Activated naive CD8-positive, alpha-beta T cell treated with anti-CD3 and anti-CD28 coated beads, Interleukin-2, amount 10 ng/mL, durations not matched to agents 7 days and 5 days (primary cell): ENCODE measurements at places on chromosomes 6 and 20. TPM values are rescaled to one million over a fixed set of nuclear protein-coding genes. Genes with fewer than 3 reads are reported as not detected.

DNA sequence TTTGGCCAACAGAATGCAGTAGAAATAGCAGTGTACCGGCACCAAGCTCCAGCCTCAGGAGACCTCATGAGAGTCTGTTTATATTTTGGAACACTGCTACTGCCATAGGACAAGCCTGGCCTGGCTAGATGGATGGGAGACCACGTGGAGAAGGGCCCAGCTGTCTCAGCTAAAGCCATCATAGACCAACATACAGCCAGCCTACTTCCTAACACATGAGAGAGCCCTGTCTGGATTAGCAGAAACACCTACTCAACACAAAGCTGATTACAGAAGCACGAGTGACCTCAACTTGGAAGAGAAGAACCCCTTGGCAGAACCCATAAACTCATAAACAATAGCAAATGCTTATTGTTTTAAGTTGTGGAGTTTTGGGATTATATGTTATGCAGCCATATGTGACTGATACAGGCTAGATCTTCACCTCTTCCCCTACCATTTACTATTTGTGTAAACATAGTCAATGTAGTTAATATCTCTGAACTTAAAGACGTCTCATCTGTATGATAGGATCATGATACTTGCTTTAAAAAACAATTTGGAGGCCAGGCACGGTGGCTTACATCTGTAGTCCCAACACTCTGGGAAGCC, 199.4 kb upstream of the ZNF217 start:
- DNase-seq = no peak

GRCh38 chr6:165599121-165599520, 63.9 kb downstream of the PDE10A start:
- no peak for DNase-seq

- DNase-seq = no peak
Observed at GRCh38 chr6:85125526-85125925, 324.4 kb upstream of the NT5E start.

DNA sequence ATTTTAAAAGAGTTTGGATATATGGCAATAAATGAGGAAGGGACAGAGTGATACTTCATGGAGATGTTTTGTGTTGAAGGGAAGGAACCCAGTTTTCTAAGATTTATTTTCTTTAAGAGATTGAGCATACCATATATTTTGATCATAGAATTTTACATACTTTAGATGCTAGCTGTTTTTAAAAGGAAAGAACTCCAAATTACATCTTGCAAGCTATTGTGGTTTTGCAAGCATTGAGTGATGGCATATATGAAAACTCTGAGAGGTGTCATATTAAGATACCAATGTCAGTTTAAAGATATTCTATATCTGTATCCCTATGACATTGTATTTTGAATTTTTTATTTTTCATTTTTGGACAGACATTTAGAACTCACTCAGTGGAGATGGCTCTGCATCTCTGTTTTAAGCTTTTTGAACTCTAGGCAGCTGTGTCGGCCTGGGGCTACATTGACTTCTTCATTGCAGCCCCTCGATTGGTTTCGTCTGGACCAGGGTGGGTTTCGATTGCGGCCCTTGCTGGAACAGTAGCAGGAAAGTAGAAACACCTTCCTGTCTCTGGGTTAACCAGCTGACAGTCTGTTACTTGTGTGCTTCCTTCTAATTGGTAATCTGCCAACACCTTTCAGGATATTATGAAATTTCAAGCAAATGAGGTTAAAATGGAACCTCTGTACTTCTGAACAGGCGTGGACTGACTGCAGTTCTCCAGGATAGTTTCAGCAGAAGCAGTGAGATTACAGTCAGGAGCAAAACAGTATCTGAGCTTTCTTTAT, 14.0 kb downstream of the IGF2R start:
- DNase-seq = no peak

The MUC22 gene
- total RNA-seq = not detected

The KIAA1755 gene
- not detected for total RNA-seq

DNA sequence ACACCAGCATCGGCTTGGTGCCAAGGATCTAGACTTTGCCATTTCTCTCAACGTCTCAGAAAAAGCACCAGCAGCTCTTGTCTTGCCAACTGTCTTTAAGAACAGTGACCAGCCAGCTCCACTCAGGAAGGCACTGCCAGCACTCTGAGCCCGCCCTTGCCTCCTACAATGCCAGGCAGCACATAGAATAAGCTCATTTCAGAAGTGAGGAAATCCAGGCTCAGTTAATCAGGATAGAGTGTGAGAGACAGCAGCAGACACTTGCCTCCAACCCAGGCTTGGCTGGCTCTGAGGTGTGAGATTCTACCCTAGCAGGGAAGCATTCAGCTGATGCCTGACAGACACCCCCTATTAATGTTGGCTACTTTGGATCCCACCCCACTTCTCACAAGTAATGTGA, 4.3 kb upstream of the SYNDIG1 start:
- no peak for DNase-seq

DNA sequence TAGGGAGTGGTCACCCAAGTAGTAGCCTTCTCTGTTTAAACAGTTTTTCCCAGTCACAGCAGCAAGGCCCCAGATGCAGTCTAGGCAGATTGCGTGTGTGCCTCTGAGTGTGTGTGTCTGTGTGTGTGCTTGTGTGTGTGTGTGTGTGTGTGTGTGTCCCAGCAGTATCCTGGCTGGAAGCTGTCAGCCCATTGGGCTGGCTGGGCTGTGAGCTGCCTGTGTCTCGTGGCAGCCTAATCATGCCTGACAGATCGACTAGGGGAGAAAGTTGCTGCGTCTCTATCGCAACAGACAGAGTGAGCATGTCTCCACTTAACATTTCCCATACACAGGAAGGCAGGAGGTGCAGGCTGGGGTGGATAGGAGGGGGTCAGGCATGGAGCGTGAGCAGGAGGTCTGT, 42.9 kb upstream of the LRFN2 start:
- DNase-seq = no peak

DNA sequence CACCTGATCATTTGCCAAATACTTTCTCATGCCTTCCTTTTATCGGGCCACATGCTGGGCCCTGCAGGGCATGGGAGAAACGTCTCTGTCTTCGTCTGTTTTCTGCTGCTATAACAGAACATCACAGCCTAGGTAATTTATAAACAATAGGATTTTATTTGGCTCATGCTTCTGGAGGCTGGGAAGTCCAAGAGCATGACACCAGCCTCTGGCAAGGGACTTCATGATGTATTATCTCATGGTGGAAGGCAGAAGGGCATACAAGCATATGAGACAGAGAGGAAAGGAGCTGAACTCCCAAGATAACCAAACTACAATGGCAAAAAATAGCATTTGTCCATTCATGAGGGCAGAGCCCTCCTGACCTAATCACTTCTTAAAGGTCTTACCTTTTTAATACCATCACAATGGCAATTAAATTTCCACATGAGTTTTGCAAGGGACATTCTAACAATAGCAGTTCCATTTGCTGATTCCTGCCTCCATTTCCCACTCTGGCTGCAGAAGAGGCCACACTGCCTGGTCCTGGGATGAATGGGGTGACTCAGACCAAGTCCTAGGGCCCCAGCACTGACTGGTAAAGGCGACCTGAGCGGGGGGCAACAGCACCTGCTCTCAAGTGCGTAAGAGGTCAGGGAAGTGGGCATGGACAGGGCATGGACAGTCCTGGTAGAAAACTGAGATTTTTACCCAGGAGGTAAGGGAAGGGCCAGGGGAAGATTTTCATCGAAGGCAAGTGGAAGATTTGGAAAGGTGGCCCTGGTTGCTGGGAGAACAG, 5.1 kb upstream of the ZBP1 start:
- DNase-seq = no peak

The GRM4 gene
- total RNA-seq = 0.44 TPM

The CALHM4 gene
- not detected for total RNA-seq

GRCh38 chr6:135291288-135292076, 110.4 kb downstream of the MYB start:
- DNase-seq = no peak

- no peak for DNase-seq
Observed at GRCh38 chr6:148998704-148999103, 251.9 kb downstream of the UST start.

GRCh38 chr6:65787787-65788186, 80.8 kb upstream of the EYS start:
- DNase-seq = no peak

DNA sequence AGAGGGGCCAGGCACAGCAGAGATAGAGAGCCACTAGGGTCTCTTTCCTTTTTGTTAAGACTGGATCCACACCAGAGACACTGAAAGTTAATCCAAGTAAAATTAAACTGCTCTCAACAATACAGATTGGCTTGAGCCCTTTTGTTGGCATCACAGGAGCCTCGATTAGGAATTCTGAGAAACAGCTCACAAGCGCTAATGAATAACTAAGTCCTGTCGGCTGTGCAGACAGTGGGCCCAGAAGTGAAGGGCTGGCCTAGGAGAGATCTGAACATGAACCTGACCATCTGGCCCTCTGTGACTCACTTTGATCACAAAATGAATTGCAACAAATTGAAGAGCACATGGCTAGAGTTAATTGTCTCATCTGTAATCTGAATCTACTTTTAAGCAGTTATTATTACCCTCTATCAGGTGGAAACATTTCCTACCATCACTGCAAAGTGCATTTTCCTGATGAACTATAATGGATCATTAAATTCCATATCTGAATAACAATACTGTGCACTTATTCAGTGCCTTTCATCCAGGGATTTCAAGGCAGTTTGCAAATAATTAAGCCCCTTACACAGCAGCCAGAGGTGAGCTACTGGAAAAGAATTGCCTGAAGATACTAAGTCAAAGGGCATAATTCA, 3.2 kb downstream of the BACH2 start:
- DNase-seq = no peak

DNA sequence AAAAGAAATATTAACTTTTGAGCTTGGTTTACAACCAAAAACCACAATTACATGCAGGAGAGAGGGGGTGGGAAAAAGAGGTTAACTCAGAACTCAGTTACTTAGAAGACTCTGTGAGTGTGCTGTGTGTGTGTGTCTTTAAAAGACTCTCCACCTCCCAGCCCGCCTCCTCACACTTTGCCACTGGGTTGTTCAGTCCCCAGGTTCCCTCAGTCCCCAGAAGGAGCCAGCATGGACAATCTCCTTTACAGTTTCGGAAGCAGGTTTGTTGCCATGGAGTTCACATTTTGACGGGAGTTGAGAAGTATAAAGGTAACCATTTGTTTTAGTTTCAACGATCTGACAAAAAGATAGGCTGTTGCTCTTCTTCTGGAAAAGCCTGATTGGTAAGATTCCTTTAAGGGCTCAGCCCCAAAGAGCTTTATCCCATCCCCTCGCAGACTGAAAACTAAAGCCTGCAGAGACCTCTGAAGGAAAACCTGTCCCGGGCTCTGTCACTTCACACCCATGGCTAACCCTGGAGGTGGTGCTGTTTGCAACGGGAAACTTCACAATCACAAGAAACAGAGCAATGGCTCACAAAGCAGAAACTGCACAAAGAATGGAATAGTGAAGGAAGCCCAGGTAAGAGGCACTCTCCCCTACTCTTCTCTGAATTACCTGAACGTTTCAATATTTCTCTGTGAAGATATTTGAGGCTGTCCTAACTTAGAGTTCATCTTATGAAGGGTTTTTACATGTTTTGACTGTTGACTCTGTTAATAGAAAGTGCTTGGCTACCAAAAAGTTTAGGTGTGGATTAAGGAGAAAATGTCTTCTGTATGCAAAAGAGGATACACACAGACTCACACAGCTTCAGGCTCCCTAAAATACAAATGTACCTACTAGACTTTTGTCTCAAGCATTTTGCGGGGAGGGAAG, at the start of gene SPTLC3:
TSS of gene SPTLC3 (plus strand) at position 212 of the 921 bp plus-strand sequence. CDS start at position 508, 296 bp downstream.
- DNase-seq = no peak
